Activated CD4-positive, alpha-beta T cell treated with anti-CD3 and anti-CD28 coated beads for 48 hours (primary cell): ENCODE measurements at places on chromosomes 11 and 22.

GRCh38 chr22:20429254-20430100, 8.1 kb downstream of the SCARF2 start:
- DNase-seq: peak; percentile 79

DNA sequence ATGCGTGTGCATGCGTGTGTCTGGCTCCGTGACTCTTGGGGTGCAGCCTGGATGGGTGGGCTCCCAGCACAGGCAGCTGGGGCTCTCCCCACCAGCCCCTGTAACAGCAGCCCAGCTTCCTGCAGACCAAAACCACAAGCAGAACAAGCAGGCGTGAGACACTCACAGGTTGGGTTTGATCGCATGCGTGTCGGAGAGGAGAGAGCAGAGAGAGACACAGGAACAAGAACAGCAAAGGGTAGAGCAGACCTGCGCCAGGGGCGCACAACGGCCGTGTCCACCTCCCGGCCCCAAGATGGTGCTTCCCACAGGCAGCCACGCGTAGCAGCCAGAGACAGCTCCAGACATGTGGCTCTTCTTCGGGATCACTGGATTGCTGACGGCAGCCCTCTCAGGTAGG, at the start of gene CD6:
Gene CD6 (plus strand): TSS at position 161 of the 400 bp plus-strand sequence. CDS start 186 bp downstream, at position 347.
- peak; percentile 72 for DNase-seq

DNA sequence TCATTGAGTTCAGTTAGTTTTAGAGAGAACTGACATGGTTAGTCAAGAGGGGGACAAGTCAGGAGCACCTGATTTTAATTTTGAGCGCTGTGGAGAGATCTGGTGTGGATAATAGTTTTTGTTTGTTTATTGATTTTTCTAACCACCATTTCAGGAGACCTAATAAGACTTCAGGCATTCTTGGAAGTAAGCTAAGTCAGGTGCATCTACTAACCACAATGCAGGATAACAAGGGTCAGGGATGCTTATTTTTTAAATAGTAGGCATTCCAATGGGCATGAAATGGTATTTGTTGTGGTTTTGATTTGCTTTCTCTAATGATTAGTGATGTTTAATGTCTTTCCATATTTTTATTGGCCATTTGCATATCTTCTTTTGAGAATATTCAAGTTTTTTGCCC, 212.1 kb downstream of the NAV2 start:
- DNase-seq: no peak

DNA sequence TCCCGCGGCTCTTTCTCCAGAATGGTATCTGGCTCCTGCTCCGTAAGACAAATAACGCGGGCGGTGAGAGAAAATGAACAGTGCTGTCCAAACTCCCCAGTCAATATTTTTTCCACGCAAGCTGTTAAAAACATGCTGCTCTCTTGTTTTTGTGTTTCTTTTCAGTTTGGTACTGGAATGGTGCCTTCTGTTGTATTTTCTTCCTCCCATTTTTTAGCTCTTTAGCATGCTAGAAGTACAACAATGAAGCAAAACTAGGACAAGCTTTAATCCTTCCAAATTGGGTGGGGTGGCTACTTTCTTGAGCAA, 599 bp upstream of the PPP2R1B start:
- DNase-seq: no peak

DNA sequence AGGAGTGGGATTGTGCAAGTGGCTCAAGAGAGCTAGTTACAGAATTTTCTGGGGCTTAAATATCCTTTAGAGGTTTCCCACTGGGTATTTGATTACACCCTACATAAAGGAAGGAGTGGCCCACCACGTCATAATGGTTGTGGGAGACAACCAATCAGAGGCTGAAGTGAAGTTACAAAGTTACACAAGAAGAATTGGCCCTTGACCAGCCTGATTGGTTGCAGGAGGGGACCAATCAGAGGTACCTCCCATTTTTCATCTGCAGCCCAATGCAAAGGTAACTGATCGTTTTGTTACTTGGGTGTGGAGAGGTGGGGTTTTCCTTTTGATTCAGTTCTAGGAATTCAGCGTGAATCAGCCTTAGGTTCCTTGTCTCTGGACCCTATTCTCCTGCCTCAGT, 430.5 kb upstream of the FAT3 start:
- DNase-seq: no peak

GRCh38 chr11:45852018-45852711, 4.9 kb downstream of the CRY2 start:
- DNase-seq: no peak

- DNase-seq: no peak
Observed at GRCh38 chr11:125308246-125308645, 143.7 kb downstream of the PKNOX2 start.

DNA sequence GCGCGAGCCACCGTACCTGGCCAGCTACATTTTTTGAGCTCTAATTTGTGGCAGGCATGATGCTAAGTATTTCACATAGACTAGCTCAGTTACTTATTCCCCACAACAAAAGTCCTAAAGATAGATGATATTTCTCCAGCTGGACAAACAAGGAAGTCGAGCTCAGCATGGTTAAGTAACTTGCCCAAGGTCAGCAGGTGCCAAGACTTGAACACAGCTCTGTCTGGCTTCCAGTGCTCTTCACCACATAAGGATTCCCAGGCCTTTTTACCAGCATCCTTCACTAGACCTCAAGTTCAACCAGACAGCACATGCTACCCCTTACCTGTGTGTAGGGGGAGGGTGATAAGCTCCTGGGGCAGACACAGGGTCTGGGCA, 177.3 kb upstream of the NCAM1 start:
- no peak for DNase-seq

- DNase-seq: no peak
Observed at GRCh38 chr22:43535741-43536140, 123.9 kb downstream of the MPPED1 start.

- DNase-seq: peak; percentile 90
Observed at GRCh38 chr22:24427500-24428164, at the start of gene ADORA2A. ADORA2A (plus strand) TSS chr22:24427599; CDS start chr22:24433405, 5,806 bp downstream.

DNA sequence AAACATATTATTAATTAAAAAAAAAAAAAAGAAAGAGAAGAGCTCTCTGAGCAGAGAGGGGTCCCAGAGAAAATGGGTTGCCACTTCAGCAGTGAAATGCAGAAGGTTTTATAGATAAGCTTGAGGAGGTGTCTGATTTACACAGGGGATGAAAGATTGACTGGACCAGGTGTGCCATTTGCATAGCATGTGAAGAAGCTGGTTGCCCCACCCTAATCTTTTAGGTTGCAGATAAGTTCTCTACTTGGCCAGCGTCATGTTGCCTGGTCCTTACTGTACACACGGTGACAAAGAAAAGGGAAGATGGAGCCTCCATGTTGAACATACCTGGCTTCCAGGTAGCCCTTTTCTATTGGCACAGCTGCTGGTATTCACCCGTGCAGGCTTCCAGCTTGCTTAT, 41.4 kb downstream of the MS4A2 start:
- DNase-seq: no peak

DNA sequence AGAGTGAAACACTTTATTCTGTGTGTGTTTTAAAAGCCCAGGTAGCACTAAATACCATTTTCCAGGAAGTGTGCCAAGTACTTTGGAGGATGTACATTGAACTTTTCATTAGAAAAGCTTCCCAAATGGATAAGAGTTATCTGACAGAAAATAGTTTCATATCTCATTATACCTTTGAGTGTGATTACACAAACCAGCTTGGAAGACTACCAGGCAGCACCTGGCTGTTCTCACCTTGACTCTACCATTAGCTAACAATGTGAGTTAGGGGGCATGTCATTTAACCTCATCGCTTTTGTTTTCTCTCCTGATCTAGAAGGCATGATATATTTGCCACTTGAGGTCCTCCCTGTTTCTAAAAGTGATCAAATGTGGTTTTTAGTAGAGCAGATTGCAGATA, 50.2 kb downstream of the GRM5 start:
- no peak for DNase-seq

DNA sequence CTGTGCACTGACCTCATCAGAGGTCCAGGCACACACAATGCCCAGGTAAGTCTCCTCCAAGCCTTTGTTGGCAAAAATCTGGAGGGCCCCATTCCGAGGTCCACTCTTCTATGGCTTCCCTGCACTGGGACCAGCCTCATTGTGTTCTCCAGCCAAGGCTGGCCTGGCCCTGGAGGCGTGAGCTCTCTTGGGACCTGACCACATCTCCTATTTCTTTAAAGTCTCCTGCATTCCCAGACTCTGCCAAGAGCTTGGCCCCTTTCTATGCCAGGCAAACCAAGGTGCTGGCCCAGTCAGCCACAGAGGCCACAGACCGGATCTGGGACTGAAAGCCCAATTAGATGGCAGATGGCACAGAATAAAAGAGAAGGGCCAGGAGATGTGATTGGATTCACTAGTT, 55.1 kb downstream of the C11orf58 start:
- DNase-seq: no peak

DNA sequence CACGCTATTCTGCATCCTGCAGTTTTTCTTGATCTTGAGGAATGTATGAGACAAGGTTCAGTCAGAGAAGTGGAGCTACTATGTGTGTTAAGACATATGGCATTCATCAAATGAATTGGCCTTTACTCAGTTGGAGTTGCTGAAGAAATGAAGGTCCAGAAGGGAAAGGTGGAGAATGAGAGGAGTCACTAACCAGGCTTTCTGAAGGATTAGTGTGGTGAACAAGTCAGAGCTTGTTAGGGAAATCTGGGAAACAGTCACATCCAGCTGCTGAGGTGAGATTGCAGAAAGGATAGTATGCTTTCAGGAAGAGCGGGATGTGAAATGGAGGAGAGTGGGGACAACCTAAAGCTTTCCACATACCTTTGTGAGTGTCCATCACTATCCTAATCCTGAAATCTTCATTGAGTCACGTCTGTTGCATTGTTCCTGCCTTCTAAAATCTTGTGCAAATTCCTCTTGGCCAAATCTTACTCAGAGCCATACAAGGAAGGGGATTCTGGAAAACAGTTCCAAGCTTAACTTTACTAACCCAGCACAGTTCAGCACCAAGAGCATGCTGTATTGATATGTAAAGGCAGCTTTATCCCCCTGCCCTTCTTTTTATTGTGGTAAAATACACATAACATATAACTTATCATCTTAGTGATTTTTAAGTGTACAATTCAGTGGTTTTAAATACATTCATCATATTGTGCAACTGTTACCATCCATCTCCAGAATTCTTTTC, 11.4 kb upstream of the PITPNB start:
- DNase-seq: no peak

DNA sequence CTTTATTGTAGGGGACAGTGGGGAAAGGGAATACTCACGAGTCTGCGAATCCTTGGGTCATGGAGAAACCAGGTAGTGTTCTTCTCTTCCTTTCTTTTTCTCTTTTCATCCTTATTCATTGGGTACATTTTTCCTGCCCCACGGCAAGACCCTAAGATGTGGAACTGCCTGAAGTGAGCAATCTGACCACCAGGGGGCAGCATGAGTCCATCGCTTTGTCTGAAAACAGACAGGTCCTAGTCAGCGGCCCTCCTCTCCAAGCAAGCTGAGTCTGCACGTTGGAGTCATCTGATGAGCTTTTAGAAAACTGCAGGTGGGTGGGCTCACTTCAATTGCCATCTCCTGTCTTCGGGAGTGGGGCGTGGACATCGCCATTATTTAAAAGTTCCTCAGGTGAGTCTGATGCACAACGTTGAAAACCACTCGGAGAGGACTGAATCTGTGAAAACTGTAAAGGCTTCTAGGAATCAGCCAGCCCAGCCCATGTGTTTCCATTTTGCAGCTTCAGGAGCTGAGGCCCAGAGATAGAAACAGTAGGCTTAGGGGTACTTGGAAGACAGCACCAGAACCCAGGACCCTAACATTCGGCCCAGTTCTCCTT, 34.0 kb upstream of the FBXO3 start:
- peak; percentile 91 for DNase-seq

- DNase-seq: no peak
Observed at GRCh38 chr11:60719391-60719790, 5.1 kb upstream of the MS4A18 start.

DNA sequence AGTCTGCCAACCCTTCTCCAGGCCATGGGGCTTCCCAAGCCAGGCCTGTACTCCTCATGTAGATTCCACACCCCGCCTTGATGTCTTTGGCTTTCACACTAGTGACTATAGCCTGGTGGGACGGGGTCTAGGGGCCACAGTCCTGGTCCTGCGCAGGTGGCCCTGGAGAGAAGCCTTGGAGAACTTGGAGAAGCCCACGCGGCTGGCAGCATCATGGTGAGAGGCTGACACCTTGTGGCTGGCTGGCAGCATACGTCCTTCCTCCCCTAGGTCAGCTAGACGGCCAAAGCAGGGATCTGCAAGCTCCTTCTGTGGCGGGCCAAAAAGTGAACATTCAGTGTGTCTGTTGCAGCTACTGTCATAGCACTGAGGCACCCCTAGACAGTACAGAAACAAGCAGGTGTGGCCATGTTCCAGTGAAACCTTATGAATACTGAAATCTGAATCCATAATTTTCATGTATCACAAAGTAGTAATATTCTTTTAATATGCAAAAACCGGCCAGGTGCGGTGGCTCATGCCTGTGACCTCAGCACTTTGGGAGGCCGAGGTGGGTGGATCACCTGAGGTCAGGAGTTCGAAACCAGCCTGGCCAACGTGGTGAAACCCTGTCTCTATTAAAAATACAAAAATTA, 42.0 kb downstream of the FAM83F start:
- DNase-seq: peak; percentile 76
